ENCODE measurements at places on chromosomes 11 and 22. TPM values are rescaled to one million over a fixed set of nuclear protein-coding genes. Genes with fewer than 3 reads are reported as not detected.

GRCh38 chr11:76237914-76238313 is 31.6 kb upstream of the WNT11 start:
- no peak for DNase-seq

DNA sequence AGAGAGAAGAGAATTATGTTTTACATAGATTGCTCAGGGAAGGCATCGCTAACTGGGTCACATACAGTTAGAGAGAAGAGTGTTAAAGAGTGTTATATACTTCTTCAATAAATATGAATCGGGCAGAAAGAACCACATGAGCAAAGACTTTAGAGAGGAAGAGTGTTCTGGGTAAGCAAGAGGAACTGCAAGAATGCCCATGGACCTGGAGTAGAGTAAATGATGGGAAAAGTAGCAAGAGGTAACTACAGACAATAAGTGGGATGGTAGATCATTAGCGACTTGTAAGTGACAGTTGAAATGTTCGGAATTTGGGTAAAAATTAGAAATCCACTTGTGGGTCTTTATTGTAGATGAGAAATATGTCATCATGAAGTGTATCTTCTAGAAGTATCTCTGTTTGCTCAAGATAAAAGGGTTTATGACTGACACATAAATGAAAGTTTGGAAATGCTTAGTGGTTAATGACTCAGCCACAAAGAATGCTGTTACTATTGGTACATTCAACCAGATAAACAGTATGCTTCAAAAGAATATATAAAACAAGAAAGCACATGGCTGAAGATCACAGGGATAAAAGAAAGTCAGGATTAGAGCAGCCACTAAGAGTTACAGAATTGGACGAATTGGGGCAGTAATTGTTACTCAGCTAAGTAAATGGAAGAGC is 229.3 kb downstream of the CASP12 start:
- no peak for DNase-seq

The C11orf42 gene
- polyA plus RNA-seq, result not detected

The C22orf15 gene
- polyA plus RNA-seq, result 1.2 TPM

- DNase-seq, result no peak
Observed at GRCh38 chr11:44774731-44775130, 48.0 kb downstream of the TSPAN18 start.

All from CD4-positive, alpha-beta memory T cell (primary cell).